ENCODE measurements at places on chromosomes 3 and 15.

- DNase-seq = no peak
These were observed 27.3 kb upstream of the ANPEP start for GRCh38 chr15:89841962-89842361.

GRCh38 chr3:177783338-177783737 is 586.1 kb upstream of the TBL1XR1 start:
- no peak for DNase-seq

DNA sequence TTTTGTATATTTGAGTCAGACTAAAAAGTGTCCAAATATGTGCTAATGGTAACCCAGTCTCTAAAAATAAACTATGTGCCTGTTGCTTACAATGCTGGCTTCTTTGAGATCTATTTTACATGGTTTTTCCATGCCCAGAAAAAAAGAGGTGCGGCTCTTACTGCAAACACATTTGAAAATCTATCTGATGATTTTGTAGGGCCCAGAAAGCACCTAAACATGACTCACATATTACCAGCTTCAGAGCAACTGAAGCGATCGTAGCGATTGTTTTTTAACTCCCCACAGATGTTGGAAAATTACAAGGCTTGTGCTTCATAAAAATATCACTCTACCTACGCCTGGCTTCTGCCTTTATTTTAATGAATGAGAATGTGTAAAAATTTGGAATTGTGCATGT is 53.5 kb downstream of the SUCNR1 start:
- DNase-seq = peak; percentile 51

GRCh38 chr3:62527474-62527873 is 154.1 kb upstream of the FEZF2 start:
- peak; percentile 11 for DNase-seq

DNA sequence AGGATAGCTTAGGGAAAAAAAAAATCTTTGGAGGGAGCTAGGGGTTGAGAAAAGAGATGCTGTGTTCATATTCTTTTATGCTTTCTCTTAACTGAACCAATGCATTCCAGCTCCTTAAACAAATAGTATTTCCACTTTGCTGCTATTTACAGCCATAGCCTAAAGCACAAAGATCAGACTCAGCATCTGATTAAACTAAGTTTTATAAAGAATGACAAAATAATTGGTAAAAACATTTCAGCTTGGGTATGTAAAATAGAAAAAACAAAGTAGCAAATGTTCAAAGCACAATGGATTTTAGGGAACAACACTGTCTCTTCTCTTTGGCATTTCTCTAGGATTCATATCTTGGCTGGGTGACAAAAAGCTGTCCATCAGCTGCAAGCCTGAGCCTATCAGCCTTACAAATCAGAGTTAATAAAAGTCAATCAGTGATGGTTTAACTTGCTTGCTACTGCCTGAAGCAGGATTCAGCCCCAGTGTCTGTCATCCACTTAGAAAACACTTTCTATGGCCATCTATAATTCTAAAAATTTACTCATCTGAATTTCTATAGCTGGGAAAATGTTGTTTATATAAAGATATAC is 232.1 kb upstream of the CDIN1 start:
- DNase-seq = no peak

GRCh38 chr15:95594496-95594895 is 736.0 kb upstream of the NR2F2 start:
- no peak for DNase-seq

Data from AG20443 (cell line).